ENCODE measurements at places on chromosomes 2 and 18.
A peak's percentile ranks its signal among the peaks of the same experiment; 100 is the strongest.

DNA sequence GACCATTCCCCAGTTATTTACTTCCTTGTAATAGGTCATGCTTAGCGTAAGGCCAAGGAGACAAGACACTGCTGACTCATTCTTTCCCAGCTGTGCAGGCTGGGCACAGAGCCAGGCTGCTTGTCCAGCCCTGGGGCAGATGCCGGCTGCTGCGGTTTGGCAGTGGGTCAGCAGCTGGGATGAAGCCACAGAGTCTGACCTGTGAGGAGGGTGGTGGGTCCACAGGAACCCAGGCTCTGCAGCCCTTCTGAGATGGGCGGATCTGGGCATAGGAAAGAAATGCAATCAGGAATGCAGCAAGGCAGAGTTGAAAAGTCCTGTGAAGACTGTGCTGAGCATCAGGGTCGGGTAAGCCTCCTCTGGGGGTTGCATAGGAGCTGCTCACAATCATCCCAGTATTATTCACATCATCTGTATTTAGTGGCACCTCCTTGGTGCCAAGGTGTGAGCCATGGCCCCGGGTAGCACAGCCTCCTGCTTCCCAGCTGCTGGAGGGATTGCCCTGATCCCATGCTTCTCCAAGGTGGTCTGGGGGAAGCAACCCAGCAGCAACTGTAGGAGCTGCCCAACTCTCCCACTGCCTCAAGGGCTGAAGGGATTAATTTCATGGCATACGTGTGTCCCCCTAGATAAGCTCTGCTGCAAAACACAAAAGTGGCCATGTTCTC, 139.0 kb downstream of the DDX1 start:
- DNase-seq = no peak

DNA sequence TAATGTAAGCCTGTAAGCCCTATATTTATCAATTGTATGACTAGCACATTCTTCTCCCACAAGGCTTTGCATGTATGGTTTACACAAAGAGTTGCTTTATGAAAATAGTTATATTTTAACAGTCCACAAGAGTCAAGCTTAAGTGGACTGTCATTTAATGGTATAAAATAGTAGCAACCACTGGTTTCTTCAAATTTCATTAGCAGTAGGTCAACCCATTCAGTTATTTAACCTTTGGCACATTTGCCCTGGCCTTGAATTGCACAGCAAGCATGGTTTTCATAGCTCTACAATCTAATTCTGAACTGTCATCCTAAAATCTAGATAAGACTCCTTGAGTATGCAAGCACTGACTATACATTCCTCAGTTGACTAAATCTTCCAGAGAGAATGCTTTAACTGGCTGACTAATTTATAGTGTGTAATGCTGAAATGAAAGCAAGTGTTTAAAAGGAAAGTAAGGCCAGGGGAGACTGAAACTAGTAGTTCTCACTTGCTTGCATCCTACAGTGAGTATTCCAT, 1.8 kb downstream of the DPP4 start:
- DNase-seq = no peak

DNA sequence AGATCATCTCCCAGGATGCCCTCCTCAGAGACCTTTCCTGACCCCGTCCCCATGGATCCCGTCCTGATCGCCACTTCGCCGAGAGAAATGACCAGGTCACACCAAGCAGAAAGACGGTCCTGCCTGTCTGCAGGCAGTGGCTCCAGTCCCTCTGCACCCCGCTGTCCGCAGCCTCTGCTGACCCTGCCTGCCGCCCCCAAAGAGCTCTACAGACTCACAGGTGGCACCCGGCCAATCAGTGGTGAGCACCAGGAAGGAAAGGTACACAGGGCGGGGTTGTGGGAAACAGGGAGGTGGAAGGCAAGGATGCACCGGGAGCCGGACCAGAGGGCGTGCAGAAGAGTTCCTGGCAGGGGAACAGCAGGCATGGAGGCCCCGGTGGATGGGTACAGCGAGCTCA, 94.8 kb downstream of the NDUFA10 start:
- DNase-seq = no peak

- DNase-seq = no peak
Measured at GRCh38 chr18:45817543-45817942, 7.9 kb upstream of the SIGLEC15 start.

GRCh38 chr2:66919286-66919685, 477.8 kb upstream of the ETAA1 start:
- DNase-seq = no peak

DNA sequence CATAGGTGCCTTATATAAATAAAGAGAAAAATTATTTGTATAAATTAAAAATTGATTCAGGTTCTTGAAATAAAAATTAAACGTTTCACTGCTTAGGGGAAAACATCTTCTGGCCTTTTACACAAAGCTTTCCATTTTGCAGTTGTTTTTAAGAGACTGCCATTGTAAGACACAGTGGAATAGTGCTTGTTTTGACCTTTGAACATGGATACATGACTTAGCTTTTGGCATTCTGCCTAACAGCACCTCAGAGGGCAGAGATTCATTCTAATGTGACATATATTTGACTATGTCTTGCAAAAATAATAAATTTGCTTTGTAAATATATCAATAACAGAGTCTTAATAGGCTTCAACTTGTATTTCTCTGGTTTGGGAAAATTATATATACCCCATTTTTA, 142.1 kb downstream of the SLC4A10 start:
- no peak for DNase-seq

- no peak for DNase-seq
Measured at GRCh38 chr2:149773006-149773405, 185.4 kb upstream of the MMADHC start.

DNA sequence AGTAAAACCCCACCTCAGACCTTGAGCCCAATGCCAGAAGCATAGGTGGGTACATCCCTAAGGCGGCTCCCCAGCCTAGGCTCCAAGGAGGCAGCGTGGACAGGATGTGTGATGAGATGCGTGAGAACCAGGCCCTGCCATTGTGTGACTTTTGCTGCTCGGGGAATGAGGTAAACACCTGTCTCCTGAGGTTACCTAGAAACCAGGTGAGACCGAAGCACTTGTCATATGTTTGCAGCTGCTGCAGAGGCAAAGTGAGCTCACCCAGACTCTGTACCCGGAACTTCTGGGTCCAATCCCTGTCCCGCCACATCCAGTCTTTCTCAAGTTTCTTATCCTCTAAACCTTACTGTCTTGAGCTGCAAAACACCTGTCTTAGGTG, 3.4 kb downstream of the FBLN7 start:
- no peak for DNase-seq

DNA sequence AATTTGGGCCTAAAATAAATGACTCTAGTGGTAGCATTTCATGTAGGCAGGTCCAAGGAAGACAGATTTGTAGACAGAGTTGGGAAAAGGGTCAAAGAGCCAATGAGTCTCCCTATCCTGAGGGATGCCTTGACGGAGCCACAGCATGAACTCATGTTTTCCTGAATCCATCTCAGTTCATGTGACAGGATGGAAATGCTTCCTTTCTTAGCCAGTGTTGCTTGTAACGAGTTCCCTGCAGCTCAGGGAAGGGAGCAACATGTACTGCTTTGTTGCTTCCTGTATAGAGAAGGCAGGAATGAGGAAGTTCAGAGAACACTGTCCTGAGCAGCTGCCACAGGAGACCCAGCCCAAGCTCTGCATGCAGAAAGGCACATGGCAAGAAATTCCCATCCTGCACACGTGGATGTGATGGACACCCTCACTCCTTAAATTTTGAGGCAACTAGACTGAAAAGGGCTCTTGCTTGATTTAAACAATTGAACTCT, 27.9 kb downstream of the TMEM17 start:
- DNase-seq = no peak

- DNase-seq = peak; percentile 24
Measured at GRCh38 chr2:47651296-47651695, 131.6 kb upstream of the MSH6 start.

- no peak for DNase-seq
Measured at GRCh38 chr2:71799013-71799575, 345.7 kb downstream of the DYSF start.

DNA sequence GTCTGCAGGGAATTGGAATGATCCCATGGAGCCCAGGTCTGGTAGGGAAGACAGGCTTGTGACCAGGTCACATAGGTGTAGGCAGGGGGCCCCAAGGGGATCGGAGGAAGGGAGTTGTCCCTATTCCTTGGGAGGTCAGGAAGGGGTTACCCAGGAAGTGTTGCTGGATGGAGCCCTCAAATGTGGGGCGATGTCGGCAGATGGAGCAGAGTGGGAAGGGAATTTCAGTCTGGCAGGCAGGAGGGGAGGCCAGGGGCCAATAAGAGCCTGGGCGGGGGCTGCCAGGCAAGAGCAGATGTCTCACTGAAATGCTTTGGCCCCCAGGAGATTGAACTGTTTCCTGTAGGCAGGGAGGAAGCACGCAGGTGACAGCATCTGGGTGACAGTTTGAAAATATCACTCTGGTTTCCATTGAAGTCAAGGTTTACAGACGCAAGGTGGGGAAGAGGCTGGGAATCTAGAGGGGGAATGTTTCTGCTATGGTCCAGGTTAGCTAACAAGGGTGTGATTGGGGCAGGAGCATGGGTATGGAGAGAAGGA, 81.5 kb upstream of the SMAD2 start:
- no peak for DNase-seq

DNA sequence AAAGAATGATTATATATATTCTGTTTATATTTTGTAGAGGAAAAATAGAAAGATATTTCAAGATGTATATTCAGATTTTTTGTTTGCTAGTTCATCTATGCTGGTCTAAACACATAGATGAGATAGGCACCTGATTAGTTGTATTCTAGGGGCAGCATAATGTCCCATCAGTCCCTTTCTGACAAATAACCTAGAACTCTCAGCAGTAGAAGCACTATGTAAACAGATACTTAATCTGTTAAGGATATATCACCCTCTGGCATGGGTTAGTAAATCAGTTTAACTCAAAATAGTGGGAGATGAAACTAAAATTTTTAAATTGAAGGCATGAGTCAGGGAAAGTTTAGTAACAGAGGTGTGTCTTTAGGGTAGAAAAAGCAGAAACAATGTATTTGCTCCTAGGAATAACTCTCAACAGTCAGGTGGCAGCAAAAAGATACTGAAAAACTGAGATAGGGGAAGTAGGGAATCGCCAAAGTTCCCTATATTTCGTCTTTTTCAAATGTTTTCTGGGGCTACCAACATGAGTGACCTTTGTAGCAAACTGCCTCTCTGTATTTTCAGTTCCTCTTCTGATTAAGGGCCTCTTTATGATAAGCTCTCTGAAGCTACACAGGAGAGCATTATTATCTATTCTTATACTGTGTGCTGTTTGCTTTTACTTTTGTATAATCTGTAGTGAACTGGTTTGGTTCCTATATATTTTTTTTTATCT, 5.7 kb downstream of the PPP1R1C start:
- no peak for DNase-seq

All from NCI-H2081 treated with DMSO at 0.1 percent for 48 hours (cell line).